Heart left ventricle (tissue), 16 donors: ENCODE measurements at places on chromosomes 1 and 21.
A peak's percentile ranks its signal among the peaks of the same experiment; 100 is the strongest.

GRCh38 chr1:92315766-92316599 is 17.1 kb downstream of the RPAP2 start:
- H3K36me3 ChIP-seq, result peaks cover 36% of the 10 kb centered on the region
- no peak overlapping the region for H3K27ac ChIP-seq
- DNase-seq, result no peak
- no peaks in the 10 kb centered on the region for H3K4me1 ChIP-seq
- H3K27me3 ChIP-seq, result no peaks in the 10 kb centered on the region

DNA sequence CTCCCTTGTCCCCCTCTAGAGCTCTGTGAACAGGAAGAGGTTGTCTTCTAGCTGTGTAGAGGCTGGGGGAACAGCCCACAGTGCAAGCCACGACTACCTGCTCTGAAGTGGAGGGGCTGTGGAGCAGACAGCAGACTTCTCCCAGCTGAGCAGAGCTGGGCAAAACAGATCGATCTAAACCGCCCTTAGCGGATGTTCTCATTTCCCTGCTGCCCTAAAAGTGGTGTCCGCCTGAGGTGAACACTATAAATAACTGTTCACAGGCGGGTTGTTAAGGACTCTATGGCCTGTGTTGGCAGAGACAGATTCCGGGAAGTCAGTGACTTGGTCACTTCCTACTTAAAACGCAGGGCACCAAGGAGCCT is 203.2 kb downstream of the RHOU start:
- no peaks in the 10 kb centered on the region for H3K27me3 ChIP-seq
- peak overlapping the region; percentile 89 for H3K27ac ChIP-seq
- DNase-seq, result peak; percentile 52
- no peak overlapping the region for H3K4me3 ChIP-seq

DNA sequence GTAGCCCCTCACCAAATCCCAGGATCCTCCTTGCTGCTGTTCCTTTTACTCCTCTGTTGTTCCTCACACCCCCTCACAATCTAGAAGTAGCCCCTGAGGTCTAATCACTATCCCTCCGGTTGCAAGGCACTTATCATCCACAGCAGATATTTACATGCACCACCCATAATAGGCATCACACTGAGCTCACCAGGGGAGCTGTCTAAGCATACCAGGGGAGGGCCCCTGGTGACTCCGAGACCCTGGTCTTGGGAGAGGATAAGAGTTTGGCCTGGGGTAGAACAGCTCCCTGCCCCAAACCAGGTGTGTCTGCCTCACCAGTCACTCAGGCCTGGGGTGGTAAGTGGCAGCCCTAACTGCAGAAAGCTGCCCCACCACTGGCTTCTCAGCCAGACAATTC is 37.3 kb upstream of the ZC3H12A start:
- H3K27ac ChIP-seq, result no peak overlapping the region
- H3K36me3 ChIP-seq, result no peaks in the 10 kb centered on the region
- no peaks in the 10 kb centered on the region for H3K4me1 ChIP-seq
- no peaks in the 10 kb centered on the region for H3K27me3 ChIP-seq
- H3K4me3 ChIP-seq, result no peak overlapping the region

- H3K4me1 ChIP-seq, result no peaks in the 10 kb centered on the region
- H3K27me3 ChIP-seq, result no peaks in the 10 kb centered on the region
- no peak overlapping the region for H3K27ac ChIP-seq
Observed at GRCh38 chr21:14259747-14260146, 43.8 kb downstream of the RBM11 start.
